Common myeloid progenitor, CD34-positive (primary cell): ENCODE measurements at places on chromosomes 1 and 21.
A peak's percentile ranks its signal among the peaks of the same experiment; 100 is the strongest.

GRCh38 chr21:36701756-36702621 lies 3.1 kb downstream of the SIM2 start:
- DNase-seq: peak; percentile 22

GRCh38 chr1:1565340-1565739 lies 9.3 kb downstream of the SSU72 start:
- DNase-seq: no peak

- DNase-seq: no peak
Measured at GRCh38 chr1:246365708-246366107, 141.4 kb downstream of the SMYD3 start.

GRCh38 chr1:93007941-93008577 lies 46.8 kb upstream of the DIPK1A start:
- no peak for DNase-seq

- no peak for DNase-seq
Measured at GRCh38 chr1:184035719-184036516, 1.6 kb downstream of the COLGALT2 start.

DNA sequence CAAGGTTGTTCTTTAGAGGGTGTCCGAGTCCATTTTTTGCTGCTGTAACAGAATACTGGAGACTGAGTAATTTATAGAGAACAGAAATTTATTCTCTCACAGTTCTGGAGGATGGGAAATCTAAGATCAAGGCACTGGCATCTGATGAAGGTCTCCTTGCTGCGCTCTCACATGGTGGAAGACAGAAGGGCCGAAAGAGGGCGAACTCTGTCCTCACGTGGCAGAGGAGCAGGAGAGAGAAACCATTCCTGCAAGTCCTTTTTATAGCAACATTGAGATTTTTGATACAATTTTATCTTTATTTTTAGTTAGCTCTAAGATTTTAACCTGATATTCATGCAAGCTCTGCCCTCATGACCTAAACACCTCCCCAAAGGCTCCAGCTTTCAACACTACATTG lies 48.3 kb downstream of the ATG4C start:
- DNase-seq: no peak

DNA sequence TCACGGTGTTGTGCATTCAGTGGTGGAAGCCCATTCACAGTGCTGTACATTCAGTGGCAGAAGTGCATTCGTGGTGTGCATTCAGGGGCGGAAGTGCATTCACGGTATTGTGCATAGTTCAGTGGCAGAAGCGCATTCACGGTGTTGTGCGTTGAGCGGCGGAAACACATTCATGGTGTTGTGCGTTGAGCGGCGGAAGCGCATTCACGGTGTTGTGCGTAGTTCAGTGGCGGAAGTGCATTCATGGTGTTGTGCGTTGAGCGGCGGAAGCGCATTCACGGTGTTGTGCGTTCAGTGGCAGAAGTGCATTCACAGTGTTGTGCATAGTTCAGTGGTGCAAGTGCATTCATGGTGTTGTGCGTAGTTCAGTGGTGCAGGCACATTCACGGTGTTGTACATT lies 60.6 kb downstream of the PCNT start:
- peak; percentile 2 for DNase-seq

- DNase-seq: no peak
Measured at GRCh38 chr1:119683893-119684292, 27.8 kb upstream of the PHGDH start.

- no peak for DNase-seq
Measured at GRCh38 chr1:231676487-231676886, 49.9 kb downstream of the DISC1 start.

GRCh38 chr1:44643721-44644334 lies 30.5 kb downstream of the TMEM53 start:
- DNase-seq: no peak

DNA sequence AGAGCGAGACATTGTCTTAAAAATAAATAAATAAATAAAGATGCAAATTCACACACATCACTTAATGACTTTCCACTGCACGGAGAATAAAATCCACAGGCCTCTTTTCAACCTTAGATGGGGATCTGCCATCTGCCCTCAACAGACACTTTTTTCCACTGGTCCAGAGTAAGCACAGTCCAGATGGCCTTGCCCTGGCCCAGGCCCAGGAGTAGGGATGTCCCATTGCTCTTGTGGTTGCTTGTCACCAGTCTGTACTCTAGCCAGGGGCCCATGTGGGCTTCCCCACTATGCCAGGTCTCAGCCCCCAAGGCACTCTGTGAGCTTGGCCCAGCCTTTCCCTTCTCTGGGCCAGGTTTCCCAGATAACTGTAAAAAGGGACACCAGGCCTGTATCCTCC lies 17.4 kb downstream of the PLOD1 start:
- no peak for DNase-seq

- no peak for DNase-seq
Measured at GRCh38 chr1:19435851-19436455, 49.4 kb downstream of the CAPZB start.

GRCh38 chr1:118827636-118828035 lies 160.5 kb downstream of the TBX15 start:
- DNase-seq: no peak

GRCh38 chr1:92201973-92202372 lies 15.7 kb upstream of the C1orf146 start:
- DNase-seq: no peak

DNA sequence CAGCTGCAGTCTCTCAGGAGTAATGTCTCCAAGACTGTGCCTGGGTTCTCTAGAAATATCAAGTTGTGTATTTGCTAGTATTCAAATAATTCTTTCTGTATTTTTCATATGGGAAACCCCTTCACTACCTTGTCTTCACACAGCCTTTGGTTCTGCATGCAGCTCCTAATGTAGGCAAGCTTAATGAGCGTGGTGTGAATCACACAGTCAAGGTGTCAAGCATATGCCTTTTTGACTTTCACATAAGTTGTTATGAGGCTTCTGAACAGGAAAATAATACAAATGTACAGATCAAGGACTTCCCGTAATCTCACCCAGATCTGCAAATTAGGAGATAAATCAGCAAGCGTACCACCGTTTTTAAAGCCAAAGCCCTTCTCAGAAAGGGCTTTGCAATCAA lies at the start of gene FCRL3:
Gene FCRL3, minus strand, starts transcription at position 38 of the 400 bp plus-strand sequence. CDS start 280 bp downstream, outside the sequence.
- DNase-seq: no peak

- no peak for DNase-seq
Measured at GRCh38 chr1:7632681-7633080, 138.4 kb upstream of the VAMP3 start.

- peak; percentile 59 for DNase-seq
Measured at GRCh38 chr1:37471345-37472231, 2.8 kb upstream of the ZC3H12A start.

- DNase-seq: no peak
Measured at GRCh38 chr1:51086496-51087271, 15.3 kb upstream of the C1orf185 start.

GRCh38 chr1:182611326-182611725 lies 7.1 kb upstream of the RGS16 start:
- DNase-seq: no peak

- DNase-seq: no peak
Measured at GRCh38 chr1:151822404-151822803, 9.2 kb downstream of the RORC start.

GRCh38 chr1:27559466-27560030 lies 44.4 kb downstream of the AHDC1 start:
- no peak for DNase-seq

GRCh38 chr1:19009882-19010321 lies 53.4 kb upstream of the IFFO2 start:
- DNase-seq: no peak

- no peak for DNase-seq
Measured at GRCh38 chr1:41866285-41866684, 52.4 kb downstream of the HIVEP3 start.

DNA sequence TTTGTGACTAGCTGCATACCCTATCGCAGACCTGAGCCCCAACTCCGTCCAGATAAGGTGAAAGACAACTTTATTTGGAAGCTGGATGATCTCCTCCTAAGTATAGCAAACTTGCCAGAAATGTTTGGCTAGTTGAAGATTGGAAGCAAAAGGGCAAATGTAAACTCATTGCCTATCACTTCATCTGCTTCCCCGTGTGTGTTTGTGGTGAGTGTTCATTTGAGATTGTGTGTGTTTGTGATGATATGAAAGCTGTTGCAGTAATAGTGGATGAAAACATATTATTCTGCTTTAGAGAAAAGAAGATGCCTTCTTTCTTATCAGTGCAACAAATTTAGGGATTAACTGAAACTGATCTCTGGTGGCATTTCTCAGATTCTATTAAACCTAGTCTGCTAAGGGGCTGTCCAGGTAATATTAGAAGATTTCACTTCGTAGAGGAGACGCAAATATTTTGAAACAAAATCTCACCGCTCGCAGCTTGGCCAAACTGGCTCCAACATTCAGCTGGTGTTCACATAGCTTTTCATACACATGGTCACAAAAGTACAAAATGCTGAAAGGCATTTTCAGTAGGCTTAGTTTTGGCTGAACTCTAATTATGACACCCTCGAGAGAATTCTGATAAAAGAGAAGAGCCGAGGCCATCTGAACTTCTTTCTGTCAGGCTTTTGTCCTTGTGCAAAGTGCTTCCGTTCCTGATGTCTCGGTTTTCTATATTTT lies 1.1 kb downstream of the TBX19 start:
- peak; percentile 43 for DNase-seq

DNA sequence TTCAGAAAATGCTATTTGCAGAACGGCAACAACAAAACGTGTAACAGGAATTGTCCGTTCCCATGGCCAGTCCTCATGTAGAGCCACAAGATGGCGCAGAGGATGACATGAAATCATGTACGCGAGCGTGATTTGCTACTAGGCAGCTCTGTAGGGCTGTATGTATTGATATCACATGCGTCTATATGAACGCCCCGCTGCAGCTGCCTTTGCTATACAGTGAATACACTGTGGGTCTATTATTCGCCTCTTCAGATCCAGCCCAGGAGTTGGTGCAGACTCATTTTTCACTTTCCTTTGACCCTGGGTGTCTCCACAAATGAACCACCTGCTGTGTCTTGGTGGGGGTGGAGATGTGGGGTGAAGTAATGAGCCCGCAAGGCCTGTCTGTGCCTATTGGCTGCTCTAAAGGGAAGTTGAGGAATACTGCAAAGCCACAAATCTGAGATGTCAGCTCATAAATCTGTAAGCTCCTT lies 361.5 kb downstream of the KIF26B start:
- peak; percentile 38 for DNase-seq

- no peak for DNase-seq
Measured at GRCh38 chr1:151706464-151707415, 9.9 kb downstream of the CELF3 start.

- no peak for DNase-seq
Measured at GRCh38 chr1:79161077-79161476, 154.5 kb upstream of the ADGRL4 start.

DNA sequence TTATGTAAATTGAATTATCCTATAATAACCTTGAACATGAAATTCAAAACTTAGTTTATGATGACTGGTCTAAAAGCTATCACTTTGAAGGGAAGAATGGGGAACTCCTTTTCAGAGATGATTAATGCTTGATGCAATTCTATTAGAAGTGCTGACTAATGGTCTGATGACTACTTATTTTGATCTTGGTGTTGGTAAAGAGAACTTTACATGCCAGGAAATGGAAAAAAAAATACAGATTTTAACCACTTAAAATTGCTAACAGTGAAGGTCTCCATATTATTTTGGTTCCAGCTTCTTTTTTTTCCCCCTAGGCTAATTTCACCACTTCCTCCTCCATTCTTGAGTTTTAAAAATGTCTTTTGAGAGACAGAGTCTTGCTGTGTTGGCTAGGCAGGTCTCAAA lies 22.9 kb downstream of the S1PR1 start:
- peak; percentile 94 for DNase-seq

GRCh38 chr21:36452281-36452825 lies 27.6 kb downstream of the CLDN14 start:
- DNase-seq: peak; percentile 32

DNA sequence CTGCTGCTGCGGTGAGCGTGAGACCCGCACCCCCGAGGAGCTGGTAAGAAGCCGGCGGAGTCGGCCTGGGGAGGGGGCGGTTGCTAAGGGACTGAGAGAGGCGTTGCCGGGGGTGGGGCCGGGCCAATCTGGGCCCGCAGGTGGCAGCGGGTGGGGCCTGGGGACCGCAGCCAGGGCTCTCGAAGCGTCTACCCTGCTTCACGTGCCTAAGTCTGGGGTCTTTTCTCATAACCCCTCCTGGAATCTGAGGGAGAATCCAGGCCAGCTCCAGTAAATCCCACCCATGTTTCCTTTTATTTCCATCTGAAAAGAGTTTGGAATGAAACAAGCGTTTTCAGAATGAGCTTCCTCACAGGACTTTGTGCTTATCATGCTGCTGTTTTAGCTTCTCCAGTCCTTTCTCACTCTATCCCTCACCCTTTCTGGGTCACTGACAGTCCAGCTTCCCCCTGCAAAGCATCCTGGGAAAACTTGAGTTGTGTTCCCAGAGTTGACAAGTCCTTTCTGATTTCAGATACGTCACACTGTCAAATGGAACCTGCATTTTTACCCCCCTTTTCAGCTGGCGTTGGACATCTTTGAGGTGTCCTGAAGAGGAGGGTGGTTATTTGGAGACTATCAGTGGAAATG lies 431 bp downstream of the CLCN6 start:
- no peak for DNase-seq

GRCh38 chr1:37020653-37021277 lies 13.6 kb downstream of the GRIK3 start:
- peak; percentile 58 for DNase-seq

DNA sequence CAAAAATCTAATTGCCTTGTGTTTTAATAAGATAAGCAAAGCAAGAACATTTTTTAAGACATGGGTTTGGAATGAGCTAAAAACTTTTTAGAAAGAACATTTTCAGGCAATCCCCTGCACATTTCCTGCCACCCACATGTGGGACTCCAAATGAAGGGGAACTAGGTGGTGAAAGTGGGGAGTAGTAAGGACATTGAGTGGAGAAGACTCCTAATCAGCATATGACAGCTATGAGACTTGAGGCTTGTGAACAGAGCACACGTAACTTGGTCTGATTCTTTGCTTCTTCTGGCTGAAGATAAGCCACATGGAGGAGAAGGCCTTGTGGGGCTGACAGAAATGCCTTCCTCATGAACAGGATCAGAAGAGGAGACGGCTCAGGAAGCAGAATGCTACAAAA lies 50.3 kb downstream of the FCER1A start:
- DNase-seq: peak; percentile 39

- DNase-seq: no peak
Measured at GRCh38 chr1:9575486-9575885, 13.2 kb upstream of the TMEM201 start.

GRCh38 chr1:182754543-182755314 lies 34.8 kb upstream of the NPL start:
- DNase-seq: no peak

- DNase-seq: no peak
Measured at GRCh38 chr1:67748630-67749029, 63.6 kb downstream of the GADD45A start.

GRCh38 chr1:30684881-30685795 lies 38.2 kb downstream of the MATN1 start:
- peak; percentile 7 for DNase-seq

DNA sequence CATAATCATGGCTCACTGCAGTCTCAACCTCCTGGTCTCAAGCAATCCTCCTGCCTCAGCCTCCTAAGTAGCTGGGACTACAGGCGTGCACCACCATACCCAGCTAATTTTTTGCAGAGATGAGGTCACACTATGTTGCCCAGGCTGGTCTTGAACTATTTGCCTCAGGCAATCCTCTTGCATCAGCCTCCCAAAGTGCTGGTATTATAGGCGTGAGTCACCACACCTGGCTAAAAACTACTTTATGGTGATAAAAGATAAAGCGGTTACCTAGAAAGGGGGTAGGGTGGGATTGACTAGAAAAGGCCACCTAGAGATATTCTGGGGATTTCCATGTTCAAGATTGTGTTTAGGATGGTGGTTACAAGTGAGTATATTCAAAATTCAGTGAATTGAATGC lies 5.0 kb downstream of the TSTD1 start:
- DNase-seq: no peak
